ENCODE measurements at places on chromosomes 12 and 14.

GRCh38 chr14:104715416-104715815, 8.6 kb upstream of the ADSS1 start:
- no peak for DNase-seq

DNA sequence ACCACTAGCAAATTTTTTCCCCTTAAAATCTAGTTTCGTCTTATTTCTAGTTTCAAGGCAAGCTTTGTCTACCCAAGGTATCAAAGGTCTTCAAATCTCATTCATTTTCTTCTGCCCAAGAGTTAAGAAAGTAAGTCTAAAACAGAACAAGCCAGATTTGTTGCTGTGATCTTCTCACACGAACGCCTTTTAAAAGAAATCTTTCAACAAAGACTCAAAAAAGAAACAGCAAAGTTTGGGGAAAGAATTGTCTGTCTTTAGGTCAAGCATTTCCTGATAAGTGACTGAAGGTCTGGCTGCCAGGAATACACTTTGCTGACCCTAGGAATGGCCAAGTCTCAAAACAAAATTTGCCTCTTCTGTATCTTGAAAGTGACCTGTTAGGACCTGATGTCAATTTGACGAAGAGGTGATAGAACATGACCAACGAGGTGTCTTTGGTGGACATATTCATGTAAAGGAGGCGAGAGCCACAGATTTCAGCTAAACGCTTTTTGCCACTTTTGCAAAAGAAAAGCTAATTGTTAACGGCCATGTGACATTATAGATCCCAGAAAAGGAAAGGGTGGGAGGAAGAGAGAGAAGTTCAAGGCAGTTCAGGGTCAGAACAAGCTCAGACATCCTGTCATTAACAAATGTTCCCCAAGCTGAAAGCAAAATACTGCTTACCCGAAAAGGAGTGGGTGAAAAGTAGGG, 1.7 kb downstream of the CDK17 start:
- DNase-seq = peak; percentile 51

GRCh38 chr12:7433276-7433822, 10.6 kb downstream of the CD163L1 start:
- DNase-seq = peak; percentile 74

- no peak for DNase-seq
These were observed 49.2 kb downstream of the ANAPC7 start for GRCh38 chr12:110354172-110354780.

DNA sequence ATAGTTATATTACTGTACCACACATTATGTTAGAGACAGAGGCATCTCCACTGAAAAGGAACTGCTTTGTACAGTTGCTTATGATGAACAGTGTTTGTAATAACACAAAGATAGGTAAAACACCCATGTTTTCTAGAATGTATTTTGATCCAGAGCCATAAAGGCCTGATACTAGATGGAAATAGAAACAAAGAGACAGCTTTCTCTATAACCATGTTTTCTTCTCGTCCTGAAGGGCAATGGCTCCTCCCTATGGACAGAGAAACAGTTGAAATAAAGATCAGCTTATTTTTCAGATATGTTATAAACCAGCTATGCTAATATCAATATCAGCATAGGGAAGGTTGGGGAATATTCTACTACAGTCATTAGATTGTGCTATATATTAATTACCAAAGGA, 109.2 kb downstream of the ATXN7L3B start:
- DNase-seq = peak; percentile 10

- DNase-seq = no peak
These were observed 158.6 kb downstream of the ANO4 start for GRCh38 chr12:100953217-100953616.

- no peak for DNase-seq
These were observed 8.3 kb downstream of the TMX1 start for GRCh38 chr14:51248016-51248987.

DNA sequence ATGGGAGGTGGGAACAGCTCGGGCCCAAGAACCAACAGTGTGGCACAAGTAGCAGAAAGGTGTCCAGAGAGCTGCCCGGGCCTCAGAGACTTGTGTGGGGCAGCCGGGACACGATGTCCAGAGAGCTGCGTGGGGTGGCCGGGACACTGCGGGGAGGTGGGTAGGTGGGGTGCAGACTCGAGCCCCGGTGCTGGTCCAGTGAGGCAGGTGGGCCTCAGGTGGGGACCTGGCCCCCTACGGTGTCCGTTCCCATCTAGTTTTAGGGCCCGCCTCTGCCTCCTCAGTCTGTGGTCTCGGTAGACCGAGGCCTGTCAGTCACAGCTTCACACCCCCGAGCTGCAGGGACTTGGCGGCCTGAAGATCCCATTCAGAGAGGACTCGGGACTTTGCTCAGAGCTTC, 6.3 kb upstream of the FBRSL1 start:
- no peak for DNase-seq

DNA sequence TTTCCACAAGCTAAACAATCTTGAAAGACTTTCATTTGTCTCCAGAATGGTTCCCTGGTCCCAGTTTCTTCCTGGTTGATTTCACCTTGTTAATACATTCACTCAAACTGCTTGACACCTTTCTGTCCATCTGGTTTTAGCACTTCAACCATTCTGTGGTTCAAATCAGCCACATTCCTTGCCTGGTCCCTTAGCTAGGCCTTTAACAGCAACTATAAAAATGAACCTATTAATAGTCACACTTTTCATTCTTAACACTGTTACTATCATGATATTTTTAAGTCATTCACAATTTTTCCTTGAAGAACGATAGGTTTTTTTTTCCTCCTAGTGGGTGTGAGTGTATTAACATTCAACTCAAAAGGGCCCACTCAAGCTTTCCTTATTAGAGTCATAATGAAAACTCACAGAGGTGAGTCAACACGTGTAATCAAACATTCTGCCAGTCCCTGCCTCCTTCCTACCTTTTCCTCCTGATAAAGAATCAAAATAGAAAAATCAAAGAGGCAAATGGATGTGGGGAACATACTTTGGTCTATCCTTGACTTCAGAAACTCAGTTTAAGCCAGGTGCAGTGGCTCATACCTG, 34.4 kb upstream of the CCNT1 start:
- no peak for DNase-seq

Measured in astrocyte of the spinal cord (primary cell).